Kasumi-1 (cell line): ENCODE measurements at places on chromosomes 6 and 20.

DNA sequence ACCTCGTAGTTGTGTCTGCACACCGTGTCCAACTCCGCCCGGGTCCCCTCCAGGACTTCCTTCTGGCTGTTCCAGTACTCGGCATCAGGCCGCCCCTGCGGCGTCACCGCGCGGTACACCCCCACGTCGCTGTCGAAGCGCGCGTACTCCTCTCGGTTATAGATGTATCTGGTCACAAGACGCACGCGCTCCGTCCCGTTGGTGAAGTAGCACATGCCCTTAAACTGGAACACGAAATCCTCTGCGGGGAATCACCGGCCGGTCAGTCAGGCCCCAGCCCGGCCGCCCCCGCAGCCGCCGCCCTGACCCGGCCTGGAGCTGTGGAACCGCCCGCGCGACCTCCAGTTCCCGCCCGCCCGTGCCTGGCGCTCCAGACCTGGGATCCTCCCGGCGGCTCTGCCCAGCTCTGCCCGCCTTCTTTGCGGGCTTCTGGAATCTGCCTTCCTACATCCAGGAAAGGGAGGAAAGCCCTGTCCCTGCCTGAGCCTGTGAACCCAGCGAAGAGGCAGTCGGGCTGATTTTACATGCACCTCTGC is 1.6 kb downstream of the HLA-DQB1 start:
- DNase-seq: no peak

DNA sequence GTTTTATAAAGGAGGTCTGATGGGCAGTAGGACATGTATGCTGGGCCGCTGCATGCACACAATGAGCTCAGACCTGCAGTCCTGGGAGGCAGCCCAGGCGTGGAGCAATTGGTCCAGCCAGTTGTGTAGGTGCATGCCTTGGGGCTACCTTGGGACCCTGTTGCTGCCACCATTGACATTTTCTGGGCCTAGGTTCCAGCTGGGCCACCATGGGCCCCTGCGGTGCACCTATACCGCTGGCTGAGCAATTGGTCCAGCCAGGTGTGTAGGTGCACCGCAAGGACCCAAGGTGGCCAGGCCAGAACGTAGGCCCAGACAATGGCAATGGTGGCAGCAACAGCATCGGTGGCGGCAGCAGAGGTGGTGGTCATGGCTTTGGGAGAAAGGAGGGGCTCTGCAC is 143.9 kb downstream of the PXDC1 start:
- no peak for DNase-seq

- peak; percentile 40 for DNase-seq
Observed at GRCh38 chr20:3239026-3239866, at the start of gene SLC4A11. Gene SLC4A11, minus strand, starts transcription at chr20:3239190. Its CDS starts 53 bp downstream, at chr20:3239137.

DNA sequence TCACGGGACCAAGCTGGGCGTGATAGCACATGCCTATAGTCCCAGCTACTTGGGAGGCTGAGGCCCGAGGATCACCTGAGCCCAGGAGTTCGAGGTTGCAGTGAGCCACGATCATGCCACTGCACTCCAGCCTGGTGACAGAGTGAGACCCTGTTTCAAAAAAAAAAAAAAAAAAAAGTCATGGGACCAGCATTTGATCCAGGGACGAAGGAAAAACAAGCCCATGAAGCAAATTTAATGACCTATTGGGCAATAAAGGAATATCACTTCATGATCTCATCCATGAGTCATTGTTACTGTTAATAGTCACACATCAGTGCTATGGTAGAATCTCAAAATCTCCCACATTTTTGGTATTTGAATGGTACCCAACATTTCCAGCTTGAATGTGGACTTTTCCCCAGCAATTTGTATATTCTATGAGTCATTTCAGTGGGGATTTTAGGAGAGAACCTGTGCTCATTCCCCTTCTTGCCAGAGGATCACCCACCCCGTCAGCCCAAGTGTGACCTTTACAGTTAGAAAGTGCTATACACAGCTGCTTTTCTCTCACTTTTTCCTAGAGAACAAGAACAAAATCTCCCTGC is 8.5 kb upstream of the SOD2 start:
- no peak for DNase-seq

DNA sequence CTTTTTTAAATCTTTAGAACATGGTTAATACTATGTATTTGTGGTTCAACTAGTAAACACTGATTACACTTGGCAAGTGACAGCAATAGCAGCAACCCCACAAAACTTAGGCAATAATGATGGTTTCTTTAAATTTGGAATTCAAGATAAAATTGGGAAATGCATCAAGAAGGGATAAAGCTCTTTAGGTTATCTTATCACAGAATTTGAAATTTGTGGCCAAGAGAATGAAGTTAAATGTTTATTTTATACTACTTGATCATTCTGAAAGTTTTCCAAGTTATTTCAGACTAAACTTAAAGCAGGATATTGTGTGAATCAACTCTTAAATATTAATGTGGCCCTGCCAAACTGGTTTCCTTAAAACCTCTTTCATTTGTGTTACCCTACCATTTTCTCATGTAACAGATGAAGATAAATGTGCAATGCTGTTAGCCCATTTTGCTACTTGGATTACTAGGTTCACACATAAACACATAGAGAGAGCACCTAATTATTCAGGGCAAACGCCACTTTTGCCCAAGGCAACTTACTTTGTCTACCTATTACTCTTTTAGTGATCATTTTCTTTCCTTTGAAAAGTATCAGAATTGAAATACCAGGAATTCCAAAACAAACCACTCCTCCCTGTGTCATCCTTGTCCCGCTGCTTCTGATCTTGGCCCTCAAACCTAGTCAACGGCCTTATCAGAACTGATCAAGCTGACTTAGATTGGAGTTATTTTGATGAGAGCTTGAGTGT is 186.7 kb upstream of the TENT5A start:
- DNase-seq: no peak

DNA sequence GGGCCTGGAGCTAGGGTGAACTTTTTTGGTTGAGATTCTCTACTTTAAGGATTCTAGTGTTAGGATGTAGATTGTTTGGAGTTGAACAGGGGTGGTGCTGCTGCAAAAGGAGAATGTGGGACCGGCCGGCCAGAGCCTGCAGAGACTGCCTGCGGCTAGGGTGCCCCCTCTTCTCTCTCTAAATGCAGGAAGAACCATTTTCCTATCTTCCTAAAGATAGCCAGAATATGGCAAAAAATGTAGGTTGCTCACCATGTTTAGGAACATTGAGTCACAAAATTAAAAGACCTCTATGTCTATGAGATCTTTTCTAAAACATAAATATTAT is 39.5 kb downstream of the BICRAL start:
- DNase-seq: no peak

DNA sequence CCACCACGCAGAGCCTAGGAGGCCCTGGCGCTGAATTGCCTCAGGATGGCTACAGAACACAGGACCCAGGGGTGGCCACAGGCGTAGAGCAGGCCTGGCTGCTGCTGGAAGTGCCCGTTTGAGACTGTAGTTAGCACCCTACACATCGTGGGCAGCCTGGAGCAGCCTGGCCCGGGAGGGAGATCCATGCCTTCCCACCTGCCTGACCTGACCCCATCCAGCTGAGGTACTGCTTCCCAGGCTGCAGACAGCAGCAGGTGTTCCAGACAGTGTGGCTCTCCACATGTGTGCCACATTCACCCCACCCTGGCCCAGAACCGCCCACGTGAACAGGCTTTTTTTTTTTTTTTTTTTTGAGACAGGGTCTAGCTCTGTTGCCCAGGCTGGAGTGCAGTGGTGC is 20.9 kb upstream of the MAP1LC3A start:
- DNase-seq: no peak

GRCh38 chr20:58168843-58169242 is 59.6 kb downstream of the ANKRD60 start:
- no peak for DNase-seq

DNA sequence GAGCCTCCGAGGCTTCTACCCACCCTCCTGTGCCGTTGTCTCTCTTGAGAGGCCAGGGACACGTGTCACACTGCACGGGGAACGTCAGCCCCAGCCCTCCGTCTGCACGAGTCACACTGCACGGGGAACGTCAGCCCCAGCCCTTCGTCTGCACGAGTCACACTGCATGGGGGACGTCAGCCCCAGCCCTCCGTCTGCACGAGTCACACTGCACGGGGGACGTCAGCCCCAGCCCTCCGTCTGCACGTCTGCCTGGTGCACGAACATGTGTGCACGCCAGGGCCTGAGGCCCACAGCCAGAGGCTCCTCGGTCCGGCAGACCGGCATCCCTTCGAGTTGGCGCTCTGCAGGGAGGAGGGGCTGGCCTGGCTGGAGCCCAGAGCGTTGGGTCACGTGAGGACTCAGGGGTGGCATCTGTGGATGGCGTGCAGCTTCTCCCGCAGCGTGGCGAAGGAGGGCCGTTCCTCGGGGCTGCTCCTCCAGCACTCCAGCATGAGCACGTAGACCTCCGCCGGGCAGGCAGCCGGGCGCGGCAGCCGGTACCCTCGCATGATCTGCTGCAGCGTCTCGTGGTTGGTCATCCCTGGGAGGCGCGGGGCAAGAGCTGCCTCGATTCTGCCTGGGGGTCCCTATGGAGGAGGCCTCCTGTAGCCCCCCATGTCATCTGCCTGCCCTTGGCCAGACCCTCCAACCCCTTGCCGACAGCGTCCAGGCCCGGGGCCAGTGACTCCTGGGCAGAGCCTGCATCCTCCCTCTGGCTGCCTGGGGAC is 3.4 kb upstream of the PTK6 start:
- no peak for DNase-seq

- DNase-seq: no peak
Observed at GRCh38 chr6:147549531-147549930, 41.0 kb downstream of the SAMD5 start.

DNA sequence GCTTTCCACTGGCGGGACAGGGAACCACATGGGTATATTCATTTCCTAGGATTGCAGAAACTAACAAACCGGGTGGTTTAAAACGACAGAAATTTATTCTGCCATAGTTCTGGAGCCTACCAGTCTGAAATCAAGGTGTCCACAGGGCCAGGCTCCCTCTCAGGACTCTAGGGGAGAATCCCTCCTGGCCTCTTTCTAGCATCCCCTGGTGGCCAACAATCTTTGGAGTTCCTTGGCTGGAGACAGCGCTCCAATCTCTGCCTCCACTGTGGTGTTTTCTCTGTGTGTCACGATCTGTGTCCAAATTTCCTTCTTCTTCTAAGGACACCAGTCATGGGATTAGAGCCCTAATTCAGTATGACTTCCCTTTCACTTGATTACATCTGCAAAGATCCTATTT is 95.0 kb downstream of the SCML4 start:
- no peak for DNase-seq

DNA sequence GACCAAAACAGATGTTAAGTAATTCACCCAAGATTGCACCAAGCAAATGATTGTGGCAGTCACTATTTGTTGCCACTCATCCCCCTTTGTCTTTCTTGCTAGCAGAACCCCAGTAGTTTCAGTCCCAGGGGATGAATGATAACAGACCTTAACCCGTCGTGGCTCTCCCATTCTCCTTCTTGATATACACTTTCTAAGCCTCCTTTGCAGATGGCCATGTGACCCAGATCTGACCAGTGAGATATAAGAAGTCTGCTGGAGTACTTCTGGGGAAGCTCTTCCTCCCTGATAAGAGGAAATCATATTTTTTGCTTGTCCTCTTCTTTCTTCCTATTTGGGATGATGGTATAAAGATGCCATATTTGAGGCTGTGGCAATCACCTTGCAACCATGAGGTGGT is 9.6 kb upstream of the SH3BGRL2 start:
- DNase-seq: no peak

DNA sequence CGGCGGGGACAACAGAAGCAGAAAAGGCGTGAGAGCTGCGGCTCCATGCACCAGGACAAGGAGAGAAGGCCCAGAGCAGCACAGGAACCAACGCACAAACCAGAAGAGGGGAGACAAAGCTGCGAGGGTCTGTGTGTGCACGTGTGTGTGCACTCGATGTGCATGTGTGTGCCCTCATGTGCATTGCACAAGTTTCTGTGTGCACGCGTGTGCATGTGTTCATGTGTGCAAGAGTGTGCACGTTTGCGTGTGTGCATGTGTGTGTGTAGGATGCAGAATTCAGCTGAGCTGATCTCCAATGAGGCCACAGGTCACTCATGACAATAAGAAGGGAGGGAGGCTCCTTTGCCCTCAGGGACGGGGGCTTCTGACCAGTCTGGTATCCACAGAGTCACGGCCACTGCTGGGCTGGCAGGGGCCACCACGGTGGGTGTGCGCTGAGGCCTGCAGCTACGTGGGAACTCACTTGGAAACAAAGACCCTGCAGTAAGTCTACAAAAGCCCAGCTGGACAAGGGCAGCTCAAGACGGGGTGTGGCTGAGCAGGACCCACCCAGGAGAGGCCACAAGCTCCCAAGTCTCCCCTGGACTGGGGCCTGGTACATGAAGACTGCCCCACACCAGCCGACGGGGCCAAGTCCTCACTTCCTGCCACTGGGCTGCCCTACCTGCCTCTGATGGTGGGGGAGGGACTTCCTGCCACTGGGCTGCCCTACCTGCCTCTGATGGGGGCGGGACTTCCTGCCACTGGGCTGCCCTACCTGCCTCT is 48.1 kb upstream of the CHRNA4 start:
- no peak for DNase-seq

DNA sequence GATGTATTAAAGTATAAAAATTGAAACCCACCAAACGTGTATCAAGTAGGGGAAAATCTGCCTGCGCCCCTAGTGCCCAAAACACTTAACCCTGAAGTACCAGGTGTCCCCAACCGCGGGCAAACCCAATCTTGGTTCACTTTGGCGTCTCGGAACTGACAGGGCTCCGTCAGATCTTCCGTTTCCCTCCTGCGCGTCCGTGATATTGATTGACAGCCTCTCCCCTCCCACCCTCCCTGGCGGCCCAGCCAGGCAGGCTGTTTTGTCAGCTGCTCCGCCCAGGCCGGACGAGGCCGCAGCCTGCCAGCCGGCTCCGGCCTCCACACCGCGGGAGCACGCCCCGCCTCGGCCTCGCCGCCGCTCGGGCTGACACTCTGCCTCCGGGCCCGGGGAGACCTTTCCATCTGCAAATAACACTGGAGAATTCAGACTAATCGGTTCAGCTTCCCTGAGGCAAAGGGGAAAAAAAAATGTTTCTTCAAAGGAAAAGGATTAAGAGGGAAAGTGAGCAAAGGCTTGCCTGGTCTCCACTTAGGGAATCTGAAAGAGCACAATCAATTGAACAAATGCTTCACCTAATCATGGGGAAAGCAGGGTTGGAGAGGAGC is 234.9 kb upstream of the MCHR2 start:
- DNase-seq: peak; percentile 72

GRCh38 chr20:24032400-24032898 is 43.9 kb upstream of the GGTLC1 start:
- no peak for DNase-seq

DNA sequence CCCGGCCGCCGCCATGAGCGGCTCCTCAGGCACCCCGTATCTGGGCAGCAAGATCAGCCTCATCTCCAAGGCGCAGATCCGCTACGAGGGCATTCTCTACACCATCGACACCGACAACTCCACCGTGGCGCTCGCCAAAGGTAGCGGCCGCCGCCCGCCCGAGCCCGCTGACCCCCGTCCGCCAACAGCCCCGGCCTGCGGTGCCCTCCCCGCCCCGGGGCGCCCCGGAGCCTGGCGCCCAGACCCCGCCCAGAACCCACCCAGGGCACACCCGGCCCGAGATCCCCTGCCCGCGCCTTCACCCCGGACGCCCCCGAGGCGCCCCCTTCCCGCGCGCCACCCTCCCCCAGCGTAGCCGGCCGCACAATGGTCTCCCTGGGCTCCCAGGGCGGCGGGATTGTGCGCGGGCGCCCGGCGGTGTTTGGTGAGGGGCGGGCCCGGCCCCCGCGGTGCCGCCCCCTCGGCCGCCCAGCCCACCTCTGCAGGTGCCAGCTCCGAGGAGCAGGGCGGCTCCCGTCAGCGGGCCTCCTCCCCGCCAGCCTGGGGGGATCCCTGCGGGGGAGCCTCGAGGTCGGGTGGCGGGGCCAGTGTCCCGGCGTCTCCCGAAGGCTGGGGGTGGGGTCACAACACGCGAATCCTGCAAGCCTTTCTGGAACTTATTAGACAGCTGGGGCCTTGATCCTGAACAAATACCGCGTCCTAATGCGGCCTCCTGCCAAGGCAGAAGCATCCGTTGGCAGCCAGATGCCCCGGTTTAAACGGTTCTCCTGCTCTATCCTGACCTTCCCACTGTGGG is 577 bp downstream of the LSM14B start:
- no peak for DNase-seq
